ENCODE measurements at places on chromosomes 6 and 20.

- DNase-seq = no peak
These were observed 73.4 kb upstream of the NOX3 start for GRCh38 chr6:155528982-155529453.

DNA sequence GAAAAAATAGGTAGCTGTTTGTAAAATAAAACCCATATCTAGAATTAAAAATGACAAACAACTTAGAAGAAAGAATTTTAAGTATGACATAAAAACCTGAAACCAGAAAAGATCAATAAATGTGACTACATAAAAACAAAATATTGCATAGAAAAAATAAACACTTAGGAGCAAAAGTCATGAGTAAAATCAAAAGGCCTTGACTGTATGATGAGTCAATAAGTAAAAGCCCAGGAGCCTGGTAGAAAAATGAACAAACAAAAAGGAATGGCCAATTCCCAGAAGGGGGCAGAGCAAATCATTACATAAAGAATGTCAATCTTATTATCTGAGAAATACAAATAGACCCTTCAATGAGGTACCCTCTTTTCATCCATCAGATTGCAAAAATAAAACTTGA lies 20.7 kb upstream of the ENPP1 start:
- no peak for DNase-seq

DNA sequence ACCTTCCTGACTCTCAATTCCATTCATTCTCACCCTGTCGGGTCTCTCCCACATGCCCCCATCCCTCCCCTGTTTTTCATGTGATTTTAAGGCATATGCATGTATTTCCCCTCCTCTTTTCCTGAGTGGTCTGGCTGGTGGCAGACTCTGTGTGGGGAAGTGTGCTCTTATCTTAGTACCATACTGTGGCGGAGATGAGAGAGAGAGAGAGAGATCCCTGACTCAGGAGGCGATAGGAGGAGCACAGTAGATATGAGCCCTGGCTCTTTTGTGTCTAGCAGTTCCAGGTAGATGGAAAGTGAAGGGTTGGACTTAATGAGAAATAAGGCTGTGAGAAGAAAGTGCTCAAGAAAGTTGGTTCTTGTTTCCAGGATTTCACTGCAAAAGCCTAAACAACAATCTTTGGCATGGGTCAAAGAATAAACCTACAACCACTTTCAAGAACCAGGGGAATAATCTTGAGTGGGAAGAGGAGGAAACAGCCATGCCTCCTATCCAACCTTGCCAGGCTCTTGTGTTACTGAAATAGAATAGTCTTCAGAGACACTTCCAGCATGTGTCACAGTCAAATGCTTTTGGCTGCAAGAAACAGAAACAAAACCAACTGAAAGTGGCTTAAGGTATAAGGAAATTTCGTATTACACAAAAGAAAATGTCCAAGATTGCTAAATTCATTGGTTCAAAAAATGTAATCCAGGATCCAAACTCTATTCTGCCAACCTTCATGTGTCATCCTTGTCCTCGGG lies 123.8 kb upstream of the MYLIP start:
- no peak for DNase-seq

- no peak for DNase-seq
These were observed 76.8 kb downstream of the FYN start for GRCh38 chr6:111796310-111796918.

DNA sequence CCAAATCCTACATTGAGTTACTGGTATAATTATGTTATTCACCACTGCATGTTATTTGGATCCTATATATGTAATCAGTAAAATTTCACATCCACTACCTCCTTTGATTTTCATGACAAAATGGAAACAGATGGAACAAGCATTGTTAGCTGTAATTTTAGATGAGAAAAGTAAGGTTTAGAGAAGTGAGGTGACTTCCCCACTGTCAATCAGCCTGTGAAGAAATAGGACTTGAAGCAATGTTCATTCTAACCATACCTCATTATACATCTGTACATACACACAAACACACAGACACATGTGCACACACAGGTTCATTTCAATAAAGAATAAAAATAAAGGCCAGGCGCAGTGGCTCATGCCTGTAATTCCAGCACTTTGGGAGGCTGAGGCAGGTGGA lies 23.7 kb upstream of the QKI start:
- DNase-seq = no peak

- DNase-seq = no peak
These were observed 370.4 kb upstream of the HSF2 start for GRCh38 chr6:122028933-122029522.

DNA sequence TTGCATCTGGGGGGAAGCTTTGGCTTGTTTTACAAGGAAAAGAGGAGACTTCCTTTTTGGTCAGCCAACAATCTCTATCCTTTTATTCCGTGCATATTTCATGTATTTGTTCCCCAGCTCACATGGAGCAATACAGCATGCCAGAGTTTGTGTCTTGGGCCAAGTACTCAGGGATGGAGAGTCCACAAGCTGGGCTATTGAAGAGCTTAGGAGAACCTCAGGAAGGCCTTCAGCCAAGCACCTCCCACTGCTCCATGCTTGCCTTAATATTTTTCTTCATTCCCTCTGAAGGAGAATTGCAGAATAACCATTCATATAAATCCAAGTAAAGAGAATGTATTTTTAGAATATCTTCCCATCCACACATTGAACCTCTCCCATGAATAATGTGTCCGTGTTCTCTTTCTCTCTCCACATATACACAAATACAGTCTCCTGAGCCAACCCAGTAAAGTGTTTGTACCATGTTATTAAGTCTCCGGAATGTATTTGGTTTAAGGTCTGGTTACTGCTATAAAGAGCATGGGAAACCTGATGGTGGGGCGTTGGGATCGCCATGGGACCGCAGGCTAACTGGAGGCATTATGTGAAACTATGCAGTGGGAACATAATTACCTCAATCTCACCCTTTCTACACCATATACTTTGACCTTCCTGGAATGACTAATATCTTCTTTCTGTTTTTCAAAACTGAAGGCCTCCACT lies 3.0 kb downstream of the LAMA4 start:
- DNase-seq = no peak

DNA sequence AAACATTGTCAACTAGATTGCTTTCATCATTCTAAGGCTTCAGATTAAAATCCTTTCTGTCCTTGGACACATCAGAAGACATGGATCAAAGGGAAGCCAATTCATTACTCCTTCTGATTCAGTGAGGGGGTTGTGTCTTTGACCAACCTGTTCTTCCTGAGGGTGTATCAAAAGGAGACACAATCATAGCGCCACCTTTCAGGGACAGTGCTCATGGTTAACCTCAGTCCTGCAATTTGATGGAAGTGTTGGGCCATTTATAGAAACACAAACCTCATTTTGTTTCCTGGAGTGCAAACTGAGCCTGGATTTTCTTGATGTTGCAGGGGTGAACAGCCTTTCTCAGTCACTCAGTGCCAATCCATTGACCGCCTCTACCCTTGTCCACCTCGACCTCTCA lies 163.9 kb upstream of the SCGN start:
- DNase-seq = no peak

GRCh38 chr20:41318271-41318649 lies 729 bp upstream of the ZHX3 start:
- no peak for DNase-seq

- no peak for DNase-seq
These were observed 545.8 kb upstream of the CITED2 start for GRCh38 chr6:139920027-139920775.

GRCh38 chr6:110137924-110138887 lies 41.3 kb downstream of the WASF1 start:
- DNase-seq = no peak

- no peak for DNase-seq
These were observed 27.2 kb upstream of the CNKSR3 start for GRCh38 chr6:154537511-154538325.

DNA sequence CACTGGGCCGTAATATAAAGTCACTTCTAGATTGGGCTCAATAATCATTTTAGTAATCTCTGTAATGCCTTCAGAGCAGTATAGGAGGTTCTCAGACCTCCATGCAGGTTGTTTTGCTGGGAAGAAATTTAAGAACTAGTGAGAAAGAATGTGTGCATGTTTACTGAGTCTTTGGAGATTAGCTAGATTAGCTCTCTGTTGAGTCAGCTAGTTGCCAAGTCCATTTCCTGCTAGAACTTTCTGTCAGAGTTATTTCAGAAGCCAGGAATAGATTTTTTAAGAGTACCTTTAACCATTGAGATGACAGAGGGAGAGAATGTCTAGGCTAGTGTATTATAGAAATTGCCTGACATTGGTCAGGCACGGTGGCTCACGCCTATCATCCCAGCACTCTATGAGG lies 33.3 kb downstream of the ORC3 start:
- DNase-seq = no peak

- DNase-seq = no peak
These were observed 2.7 kb downstream of the ADGRB3 start for GRCh38 chr6:68637782-68638181.

DNA sequence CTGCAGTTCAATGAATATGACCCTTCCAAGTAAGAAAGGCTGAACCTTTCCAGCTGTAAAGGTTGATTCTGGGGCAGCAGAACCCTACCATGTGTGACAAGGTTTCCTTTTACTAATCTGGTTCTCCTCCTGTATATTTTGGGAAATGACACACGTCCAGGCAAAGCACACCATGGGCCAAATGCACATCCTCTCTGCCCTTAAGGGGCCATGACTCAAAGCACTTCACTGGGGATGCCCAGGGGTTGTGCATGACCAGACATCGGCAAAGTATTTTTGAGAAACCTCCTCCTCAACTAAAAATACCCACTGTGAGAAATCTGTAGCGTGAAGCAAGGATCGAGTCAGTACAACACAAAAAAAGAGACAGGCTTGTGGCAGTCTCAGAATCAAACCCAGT lies 174.7 kb downstream of the BACH2 start:
- peak; percentile 88 for DNase-seq

GRCh38 chr20:10093087-10093591 lies 58.4 kb downstream of the ANKEF1 start:
- DNase-seq = no peak

DNA sequence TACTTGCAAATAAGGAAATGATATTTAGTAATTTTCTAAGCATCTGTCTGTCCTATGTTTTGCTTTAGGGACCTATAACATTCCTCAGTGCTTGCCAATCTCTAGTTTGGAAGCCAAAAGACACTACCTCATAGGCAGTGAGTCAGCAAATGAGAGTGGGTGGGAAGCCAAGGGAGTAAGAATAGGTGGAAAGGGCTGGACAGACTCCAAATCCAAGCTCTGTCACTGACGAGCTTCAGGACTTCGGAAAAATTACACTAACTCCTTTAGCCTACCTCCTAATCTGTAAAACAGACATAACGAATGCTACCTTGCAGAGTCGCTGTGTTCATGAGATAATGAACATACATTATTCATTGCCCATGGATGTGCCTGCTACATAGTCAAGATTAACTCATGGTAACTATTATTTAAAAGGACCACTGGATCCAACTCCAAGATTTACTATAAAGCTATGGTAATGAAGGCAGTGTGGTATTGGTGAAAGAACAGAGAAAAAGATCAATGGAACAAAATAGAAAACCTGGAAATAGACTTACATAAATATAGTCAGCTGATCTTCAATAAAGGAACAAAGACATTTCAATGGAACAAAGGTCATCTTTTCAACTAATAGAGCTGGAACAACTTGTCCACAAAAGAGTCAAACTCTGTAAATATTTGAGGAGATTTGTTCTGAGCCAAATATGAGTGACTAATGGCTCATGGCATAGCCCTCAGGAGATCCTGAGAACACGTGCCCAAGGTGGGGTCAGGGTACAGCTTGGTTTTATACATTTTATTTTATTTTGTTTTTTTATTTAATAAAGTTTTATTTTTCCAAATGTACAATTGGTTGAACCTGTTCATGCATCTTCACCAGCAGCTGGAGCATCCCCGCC lies 64.1 kb downstream of the FAM50B start:
- DNase-seq = no peak

- no peak for DNase-seq
These were observed 40.8 kb downstream of the HDGFL1 start for GRCh38 chr6:22610127-22610526.

- no peak for DNase-seq
These were observed 23.1 kb upstream of the HMGN3 start for GRCh38 chr6:79257381-79258205.

GRCh38 chr6:29502597-29502996 lies 14.8 kb upstream of the MAS1L start:
- no peak for DNase-seq

DNA sequence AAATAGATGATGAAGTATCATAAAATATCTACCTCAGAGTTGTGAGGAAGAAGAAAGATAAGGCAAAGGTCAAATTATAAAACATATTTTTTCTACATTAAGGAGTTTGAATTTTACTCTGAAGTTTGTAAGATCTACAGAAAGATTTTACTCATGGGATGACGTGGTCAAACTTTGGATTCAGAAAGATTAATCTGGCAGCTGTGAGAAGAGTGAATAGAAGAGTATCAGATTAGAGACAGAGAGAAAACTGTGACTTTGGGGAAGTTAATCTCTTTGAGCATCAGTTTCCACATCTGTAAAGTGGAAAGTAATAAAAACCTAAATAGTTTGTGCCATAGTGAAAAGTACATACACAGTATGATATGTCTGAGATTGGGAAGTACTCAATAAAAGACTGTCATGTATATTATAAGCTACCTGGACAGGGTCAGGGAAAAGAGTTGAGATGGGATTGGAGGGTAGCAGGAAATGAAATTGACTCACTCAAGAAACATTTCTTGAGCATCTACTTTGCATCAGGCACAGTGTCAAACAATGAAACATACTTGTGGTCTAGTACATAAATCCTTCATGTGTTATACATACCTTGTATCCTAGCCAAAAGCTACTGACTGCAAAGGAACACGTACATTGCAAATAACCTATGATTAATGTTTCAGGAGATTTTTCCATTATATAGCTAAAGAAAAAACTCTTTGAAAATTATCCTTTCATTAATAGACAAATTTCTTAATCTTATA lies 222.1 kb downstream of the TMEM200A start:
- DNase-seq = no peak

- DNase-seq = no peak
These were observed 51.0 kb upstream of the PMEPA1 start for GRCh38 chr20:57760698-57761412.

- DNase-seq = no peak
These were observed 187.5 kb upstream of the FKBP1C start for GRCh38 chr6:63023726-63024125.

DNA sequence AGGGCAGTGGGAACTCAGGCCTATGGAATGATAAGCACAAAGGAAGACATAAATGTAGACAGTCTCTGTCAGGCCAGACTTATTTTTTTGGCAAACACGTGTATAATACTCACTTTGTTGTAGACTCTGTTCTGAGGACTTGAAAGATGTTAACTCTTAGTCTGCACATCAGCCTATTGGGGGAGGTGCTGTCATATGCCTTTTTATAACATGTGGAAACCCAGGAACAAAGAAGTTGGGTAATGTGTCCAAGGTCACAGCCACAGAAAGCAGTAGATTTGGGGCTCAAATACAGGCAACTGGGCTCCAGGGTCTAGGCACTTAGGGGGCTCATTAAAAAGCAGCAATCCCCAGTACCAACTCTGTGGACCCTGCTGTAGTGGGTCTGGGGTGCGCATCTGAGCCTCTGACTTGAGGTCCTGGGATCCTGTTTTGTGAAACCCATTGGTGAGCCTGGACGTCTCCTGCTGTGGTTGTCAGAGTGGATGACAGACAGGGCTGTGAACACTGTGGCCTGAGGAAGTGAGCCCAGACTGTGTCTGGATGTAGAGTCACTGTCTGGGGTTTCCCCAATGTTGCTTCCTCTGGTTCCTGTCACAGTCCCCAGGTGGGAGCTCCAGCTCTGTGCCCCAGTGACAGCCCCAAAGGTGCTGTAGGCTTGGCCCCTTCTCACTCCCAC lies 50.0 kb downstream of the CDH26 start:
- DNase-seq = peak; percentile 5
